ENCODE measurements at places on chromosomes 6 and 20.

DNA sequence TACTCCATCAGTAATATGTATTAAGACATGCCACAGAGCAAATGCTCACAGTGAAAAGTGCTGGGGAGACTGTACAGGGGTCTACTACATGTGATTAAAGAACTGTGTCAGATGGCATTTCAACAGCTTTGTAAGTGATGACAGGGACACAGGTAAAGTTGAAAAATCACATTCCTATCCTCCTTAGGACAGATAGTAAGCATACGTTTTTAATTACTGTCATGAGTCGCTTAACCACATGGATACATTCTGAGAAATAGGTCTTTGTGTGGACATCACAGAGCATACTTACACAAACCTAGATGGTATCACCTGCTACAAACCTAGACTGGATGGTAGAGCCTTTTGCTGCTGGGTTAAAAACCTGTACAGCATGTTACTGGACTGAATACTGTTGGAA is 645.8 kb upstream of the AGPAT4 start:
- no peak for DNase-seq

DNA sequence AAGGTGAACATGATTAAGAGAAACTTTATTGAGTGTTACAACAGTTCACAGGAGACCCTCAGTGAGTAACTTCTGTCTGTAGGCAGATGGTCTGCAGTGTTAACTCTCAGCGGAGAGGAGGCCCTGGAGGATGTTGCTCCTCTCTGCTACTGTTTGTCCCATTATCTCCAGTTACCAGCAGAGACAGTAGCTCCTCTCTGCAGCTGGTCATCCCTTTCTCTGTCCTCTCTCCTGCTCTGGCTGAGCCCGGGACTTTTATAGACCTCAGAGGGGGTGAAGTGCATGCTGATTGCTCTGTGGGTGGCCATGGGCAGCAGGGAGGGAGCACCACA is 5.7 kb downstream of the GTSF1L start:
- no peak for DNase-seq

DNA sequence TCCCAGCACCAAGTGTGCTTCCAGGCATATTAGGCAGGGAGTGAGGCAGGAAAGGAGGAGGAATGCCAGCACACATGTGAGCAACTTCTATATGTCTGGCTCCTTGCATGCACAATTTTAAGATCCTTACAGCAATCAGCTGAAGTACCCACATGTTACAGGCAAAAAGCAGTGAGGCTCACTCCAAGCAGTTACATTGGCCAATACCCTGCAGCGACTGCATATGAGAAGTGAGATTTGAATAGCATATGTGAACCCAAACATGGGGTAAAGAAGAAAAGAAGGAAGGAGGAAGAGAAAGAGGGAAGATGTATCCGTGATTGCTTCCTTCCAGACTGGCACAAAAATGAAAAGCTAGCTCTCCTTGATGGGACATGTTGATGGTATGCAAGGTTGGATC is 193.6 kb downstream of the PTPRT start:
- no peak for DNase-seq

- no peak for DNase-seq
Observed at GRCh38 chr20:6482486-6482885, 285.0 kb upstream of the BMP2 start.

DNA sequence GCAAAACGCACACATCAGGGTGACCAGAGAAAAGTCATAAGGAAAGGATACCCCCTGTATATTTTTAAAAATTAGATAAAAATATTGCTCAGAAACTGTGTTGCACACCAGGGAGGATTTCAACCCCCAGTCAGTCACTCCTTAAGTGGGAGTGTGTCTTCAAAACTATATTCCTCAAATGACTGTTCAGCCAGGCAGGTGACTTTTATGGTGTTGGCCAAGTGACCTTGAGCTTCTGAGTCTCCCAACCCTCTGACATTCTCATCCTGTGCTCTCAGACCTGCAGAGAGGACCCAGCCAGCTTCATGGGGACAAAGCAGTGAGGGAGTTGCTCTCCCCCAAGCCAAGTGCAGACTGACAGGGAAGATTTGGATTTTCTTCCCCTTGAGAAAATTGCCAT is 311.9 kb upstream of the JARID2 start:
- no peak for DNase-seq

- DNase-seq, result no peak
Observed at GRCh38 chr20:59818911-59819310, 114.5 kb downstream of the SYCP2 start.

DNA sequence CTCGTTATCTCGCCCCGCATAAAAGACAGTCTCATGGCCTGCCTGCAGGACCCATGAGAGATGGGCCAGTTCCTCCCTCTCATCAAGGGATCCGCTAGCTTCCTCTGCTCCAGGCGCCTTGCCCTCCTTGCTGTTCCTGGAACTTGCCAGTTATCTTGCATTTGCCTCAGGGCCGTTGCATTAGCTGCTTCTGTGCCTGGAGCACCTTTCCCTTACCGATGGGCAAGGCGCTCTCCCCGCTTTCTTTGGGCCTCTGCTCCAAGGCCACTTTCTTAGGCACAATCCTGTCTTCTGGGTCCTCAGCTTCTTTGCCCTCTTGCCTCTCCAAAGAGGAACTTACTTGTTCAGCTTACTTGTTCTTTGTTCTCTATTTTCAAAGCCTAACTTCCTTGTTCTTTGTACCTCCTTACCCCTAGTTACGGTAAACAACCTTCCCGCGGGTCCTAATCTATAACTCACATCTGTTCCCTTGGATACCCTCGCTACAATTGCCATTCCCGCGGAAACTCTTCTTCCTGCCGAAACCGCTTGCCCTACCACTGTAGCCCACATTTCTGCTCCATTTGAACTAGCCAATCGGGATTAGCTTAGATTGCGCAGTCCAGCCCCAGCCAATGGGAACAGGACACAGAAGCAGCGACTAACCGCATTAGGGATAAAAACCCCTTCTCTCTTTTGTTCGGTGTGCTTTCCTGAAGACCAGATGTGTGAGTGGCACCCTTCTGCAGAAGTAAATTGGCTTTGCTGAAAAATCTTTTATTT is 887 bp upstream of the NSFL1C start:
- no peak for DNase-seq

DNA sequence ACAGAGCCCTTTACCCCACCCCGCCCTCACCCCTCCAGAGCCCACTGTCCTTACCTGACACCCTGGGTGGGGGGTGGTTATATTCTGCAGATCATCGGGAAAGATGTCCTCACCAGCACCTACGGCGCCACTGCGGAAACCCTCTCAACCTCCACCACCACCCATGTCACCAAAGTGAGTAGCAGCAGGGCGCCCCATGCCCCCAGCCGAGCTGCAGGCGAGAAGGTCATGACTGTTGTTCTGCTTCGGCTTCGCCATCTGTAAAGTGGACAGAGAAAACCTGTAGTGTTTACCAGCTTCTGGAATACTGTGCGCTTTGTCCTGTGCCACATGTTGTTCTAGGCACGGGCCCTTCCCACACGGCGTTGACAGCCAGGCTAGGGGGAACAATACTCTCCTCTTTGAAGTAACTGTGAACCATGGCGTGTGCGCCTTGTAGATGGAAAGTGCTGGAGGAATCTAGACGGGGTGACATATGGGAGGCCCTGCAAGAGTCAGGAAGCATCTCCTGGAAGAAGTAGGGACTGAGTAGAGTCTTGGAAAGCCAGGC is 16.5 kb upstream of the AAR2 start:
- no peak for DNase-seq

DNA sequence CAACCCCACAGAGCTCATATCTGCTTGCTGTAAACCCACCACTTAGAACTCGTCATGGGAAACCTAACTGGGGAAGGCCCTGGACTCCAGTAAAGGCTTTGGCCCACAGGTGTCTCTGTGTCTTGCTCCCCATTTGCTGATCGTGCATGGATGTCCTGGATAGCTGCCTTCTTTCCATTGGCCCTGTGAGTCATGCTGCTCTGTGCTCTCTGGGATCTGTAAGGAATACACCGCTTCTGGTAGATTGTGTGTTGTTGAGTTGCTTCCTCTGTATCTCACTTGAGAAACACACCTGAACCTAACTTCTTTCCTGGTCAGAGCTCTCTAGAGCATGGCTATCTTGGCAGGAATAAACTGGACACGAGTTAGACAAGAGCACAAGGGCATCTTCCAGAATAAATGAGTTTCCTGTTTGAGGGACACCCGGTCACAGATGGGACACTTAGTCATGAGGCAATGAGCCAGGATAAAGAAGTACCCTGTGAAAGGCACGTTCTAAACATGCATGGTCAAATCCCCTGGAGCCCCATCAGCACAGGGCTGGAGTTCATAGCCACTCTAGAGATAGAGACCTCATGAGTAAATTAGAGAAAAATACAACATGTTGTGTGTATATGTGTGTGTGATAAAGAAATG is 99.6 kb upstream of the TMEM170B start:
- DNase-seq, result no peak

DNA sequence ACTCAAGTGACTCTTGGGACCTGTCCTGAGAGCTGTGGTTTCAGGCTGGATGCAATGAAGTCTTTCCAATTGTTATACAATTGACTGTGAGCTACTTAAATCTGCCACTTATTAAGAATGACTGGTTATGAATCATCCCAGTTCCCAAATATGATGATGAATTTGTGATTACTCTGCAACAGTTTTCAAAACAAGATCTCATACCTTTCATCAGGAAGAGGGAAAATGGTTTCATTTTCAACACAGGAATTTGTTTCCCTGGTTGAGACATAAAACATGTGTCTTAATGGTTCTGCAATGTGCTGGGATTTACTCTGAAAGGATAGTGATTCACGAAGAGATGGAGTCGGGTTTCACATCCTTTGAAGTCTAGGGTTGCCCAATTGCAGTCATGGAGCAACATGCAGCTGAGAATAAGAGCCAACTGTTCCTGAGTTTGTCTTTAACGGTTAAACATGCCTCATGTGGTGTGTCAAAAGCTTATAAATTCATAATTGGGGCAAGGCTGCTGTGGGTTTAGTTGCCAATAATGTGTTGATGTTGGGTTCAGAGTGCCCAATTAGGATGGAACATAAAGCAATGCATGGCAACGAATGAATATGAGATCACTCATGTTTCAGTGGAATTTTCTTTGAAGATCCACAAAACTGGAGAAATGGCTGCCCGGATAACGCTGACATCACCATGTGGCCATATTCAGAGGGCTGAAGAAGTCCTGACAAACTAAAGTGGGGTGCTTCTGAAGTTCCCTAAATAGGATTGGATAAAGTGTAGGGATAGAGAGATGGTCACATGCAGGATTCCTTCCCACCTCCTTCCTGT is 41.0 kb downstream of the CYP24A1 start:
- no peak for DNase-seq

DNA sequence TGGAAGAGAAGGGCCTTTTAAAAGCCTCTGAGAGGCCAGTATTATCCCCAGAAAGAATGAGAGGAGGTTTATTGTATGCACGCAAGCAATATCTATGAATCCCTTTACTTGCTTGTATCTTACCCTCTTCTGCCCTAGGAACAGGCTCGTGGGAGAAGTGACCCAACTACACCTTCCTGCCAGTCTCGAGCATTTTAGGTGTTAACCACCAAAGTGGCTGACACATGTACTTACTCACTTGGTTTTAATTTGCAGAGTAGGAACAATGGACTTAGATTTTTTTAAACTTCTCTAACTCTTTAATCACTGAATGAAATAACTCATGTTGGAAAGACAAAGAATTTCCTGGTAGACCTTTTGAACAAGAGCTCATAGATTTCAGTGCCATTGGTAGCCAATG is 296.9 kb downstream of the PLCB1 start:
- no peak for DNase-seq

GRCh38 chr6:42366011-42366705 is 85.6 kb downstream of the TRERF1 start:
- no peak for DNase-seq

DNA sequence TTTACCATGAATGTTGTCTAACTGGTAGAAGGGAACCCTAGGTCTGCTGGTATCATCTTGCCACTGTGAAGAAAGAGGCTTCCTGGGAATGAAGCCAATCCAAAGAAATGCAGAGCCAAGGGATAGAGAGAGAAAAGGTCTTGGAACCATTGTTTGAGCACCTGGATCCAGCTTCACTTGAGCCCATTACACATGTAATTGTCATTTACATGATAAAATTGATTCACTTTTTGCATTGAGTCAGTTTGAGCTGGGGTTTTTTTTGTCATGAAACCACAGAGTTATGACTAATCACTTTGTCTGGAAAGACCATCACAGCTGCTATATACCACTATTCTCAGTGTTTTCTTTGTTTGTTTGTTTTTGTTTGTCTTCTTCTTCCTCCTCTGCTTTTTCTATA is 112.3 kb downstream of the CBLN4 start:
- no peak for DNase-seq

DNA sequence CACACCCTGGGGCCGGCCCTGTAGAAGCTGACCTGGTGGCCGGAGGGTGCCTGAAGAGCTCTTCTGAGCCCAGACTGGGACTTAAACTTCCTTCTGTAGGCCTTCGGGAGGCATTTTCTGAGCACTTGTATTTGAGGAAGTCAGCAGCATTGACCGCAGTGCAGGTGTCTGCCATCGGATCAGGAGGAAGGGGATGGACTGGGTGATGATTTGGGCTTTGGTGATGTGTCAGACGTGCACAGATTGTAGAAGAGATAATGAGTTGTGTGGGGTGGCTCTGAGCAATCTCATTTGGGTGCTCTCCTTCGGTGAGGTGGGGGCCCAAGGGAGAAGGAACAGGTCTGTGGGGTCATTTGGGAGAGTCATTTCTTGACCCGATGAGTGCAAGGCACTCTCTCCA is 150.9 kb downstream of the ARID1B start:
- no peak for DNase-seq

- no peak for DNase-seq
Observed at GRCh38 chr6:105618247-105618646, 215.4 kb upstream of the PREP start.

GRCh38 chr6:152909241-152909640 is 73.6 kb downstream of the FBXO5 start:
- DNase-seq, result no peak

DNA sequence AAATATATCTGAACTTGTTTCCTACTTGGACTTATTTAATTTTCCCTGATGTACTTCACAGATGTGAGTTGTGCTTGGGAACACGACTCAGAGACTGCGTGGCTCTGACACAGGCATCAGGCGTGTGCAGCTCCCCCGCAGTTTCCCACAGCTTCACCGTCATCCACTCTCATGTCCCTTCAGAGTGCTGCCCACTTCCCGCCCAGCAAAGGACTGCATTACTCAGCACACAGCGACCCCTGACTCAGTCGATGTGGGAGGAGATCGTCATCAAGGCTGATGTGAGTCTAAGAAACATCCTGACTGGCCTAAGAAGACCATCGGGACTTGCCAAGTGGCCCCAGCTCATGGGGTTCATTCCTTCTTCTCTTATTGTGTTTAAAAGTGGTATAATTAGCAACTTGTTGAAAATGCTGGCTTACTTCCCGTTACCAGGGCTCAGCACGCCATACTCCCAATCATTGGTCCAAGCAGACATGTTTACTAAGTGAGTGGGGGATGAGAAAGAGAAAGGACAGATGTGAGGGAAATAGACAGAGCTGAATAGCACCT is 539.4 kb upstream of the JARID2 start:
- no peak for DNase-seq

DNA sequence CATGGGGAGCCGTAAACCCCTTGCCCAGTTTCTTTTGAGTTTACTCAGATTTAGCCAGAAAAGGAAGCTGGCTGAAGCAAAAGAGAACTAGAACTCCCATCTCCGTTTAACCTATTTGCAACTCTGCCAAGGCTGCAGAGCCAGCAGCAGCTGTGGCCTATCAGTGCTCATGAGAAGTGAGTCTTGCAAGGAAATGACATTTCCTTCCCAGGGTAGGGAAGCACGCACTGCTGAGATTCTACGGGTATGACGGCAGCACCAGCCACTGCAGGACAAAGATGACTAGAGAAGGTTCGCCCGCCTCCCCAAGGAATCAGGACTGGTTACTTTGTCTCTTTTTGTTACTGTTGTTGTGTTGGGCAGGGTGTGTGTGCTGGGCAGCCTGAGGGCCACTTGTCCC is 47.6 kb downstream of the PPP1R3G start:
- DNase-seq, result no peak
